ENCODE measurements at places on chromosomes 2 and 18.

DNA sequence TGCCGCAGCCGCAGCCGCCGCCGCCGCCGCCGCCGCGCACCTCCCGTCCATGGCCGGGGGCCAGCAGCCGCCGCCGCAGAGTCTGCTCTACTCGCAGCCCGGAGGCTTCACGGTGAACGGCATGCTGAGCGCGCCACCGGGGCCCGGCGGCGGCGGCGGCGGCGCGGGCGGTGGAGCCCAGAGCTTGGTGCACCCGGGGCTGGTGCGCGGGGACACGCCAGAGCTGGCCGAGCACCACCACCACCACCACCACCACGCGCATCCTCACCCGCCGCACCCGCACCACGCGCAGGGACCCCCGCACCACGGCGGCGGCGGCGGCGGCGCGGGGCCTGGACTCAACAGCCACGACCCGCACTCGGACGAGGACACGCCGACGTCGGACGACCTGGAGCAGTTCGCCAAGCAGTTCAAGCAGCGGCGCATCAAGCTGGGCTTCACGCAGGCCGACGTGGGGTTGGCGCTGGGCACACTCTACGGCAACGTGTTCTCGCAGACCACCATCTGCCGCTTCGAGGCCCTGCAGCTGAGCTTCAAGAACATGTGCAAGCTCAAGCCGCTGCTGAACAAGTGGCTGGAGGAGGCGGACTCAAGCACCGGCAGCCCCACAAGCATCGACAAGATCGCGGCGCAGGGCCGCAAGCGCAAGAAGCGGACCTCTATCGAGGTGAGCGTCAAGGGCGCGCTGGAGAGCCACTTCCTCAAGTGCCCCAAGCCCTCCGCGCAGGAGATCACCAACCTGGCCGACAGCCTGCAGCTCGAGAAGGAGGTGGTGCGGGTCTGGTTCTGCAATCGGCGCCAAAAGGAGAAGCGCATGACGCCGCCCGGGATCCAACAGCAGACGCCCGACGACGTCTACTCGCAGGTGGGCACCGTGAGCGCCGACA is 2.4 kb downstream of the POU3F3 start:
- DNase-seq = no peak

GRCh38 chr2:10845640-10846039 is 33.1 kb upstream of the PDIA6 start:
- DNase-seq = no peak

- DNase-seq = no peak
Observed at GRCh38 chr2:3470856-3471737, 48.2 kb downstream of the ADI1 start.

GRCh38 chr2:237039301-237040031 is 46.2 kb upstream of the COPS8 start:
- no peak for DNase-seq

DNA sequence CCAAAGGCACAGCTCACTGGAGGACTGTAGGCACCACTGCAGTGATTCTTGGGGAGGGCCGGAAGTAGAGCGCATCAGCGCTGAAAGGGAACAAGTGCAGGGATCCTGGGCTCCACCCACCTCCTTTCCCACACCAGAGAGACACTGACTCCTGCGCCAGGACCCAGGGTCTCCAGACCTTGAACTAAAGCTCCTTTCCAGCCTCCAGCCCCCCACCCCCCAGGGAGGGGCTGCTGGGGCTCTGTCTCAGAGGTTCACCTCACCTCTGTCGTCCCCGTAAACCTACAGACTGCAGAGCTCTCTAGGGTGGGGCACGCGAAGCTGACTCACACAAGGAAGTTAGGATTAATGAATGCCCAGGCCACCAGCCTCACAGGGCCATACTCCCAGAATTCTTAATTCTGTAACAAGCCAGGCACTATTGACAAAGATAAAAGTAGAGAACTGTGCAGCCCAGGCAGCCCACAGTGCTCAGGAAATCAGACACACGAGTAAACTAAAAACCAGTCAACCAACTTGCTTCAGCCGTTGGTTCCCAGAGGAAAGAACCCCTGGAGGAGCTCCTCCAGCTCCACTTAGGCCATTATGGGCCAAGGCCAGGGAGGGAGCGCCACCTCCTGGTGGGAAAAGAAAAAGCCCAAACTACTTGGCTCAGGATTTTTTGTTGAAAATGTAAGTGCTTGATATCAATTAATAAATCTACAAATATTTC is 45.1 kb upstream of the ACAA2 start:
- DNase-seq = no peak

- no peak for DNase-seq
Observed at GRCh38 chr2:220419647-220420046, 792.2 kb downstream of the SLC4A3 start.

GRCh38 chr2:14385043-14385442 is 247.5 kb upstream of the LRATD1 start:
- no peak for DNase-seq

- DNase-seq = no peak
Observed at GRCh38 chr18:63016270-63016669, 300.9 kb downstream of the PHLPP1 start.

DNA sequence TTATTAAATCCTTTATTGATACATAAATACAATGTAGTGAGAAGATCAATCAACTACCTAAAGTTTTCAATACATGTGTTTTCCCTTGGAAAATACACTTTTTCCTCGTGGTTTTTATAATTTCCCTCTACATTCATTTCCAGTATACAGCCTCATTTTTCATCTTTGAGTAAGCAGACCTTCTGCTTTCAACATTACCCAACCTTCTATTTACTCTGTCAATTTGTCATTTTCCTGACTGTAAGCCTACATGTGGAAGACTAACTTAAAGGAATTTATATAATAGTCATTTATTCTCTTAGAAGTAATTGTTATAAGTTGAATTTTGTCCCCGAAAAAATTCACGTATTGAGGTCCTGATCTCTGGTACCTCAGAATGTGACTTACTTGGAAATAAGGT is 594.0 kb downstream of the NUP35 start:
- no peak for DNase-seq

DNA sequence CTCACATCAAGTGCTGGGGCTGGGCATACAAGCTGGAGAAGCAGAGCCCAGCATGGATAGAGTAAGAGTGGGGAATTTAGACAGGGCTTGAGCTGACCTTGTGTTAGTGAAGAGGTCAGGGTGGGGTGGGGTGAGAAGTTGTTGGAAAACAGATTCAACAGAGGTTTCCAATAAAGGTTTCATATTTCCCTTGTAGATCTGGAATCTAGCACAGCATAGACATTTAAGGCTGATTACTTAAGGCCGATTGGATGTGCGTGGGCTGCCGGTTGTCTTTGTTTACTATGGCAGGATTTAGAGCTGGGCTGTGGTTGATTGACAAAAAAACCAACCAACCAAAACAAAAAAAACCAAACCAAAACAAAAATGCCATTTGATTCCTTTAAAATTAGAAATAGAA is 114.9 kb upstream of the SEC11C start:
- no peak for DNase-seq

DNA sequence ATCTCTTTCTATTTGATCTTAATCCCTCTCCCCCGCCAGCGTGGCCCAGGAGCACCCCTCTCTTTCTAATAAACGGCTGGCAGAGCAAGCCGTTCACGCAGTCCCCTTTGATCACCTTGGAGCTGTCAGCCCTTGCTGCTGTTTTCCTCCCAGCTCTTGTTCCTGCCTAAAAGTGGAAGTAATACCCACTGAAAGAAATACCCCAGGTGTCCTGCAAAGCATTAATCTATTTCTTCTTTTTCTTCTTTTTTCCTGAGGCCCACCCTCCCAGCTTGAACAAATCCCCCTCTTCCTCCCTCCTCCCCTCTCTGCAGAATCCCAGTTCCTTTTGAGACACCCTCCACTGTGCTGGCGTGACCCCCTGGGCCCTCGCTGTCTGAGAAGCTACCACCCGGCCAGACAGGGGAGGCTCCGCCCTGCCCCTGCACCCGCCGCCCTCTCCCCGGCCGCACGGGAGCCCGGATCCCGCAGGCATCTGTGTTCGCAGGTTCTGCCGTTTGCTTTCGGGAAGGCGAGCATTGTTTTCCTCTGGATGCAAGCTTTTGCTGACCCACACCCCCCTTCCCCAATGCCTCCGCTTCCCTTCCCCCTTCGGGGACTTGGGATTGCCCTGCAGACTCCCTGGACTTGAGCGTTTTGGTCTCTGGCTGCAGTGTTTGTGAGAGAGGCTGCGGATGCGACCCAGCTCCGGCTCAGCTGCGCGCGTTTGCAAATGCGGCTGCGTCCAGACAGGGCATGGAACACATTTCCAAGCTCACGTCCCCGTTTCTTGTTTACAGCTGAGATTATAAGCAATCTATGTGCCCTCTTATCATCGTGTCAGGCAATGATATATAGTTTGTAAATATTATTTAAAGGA is 631.5 kb downstream of the NYAP2 start:
- no peak for DNase-seq

DNA sequence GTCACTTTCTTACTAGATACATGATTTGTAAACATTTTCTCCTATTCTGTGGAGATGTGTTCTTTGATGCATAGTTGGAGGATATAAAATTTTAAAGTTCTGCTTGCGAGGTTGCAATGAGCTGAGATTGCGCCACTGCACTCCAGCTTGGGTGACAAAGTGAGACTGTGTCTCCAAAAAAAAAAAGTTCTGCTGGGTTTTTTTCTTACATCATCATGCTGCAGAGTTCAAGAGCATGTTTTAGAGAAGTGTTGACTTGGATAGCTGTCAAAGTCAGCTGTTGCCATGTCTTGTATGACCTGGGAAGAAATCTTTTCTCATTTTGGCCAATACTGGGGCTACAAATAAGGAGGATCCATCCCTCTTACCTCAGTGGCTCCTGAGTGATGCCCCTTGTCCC is 71.3 kb downstream of the UGGT1 start:
- no peak for DNase-seq

DNA sequence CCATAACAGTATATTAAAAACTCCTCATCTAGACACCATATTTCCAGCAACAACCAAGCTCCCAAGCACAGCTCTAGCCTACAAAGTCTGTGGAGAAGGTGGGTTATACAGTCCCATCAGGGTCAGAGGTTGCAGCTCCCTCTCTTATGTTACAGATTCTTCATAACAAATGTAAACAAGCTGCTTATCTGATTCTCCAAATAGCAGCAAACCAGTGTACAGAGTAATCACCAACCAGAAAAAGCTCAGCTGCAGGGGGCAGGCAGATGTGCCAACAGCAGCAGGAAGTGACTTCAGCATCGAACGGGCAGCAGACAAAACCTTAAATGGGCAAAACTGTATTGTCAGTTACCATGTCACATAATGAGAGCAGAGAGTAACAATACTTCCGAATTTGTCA is 52.9 kb upstream of the NABP1 start:
- DNase-seq = no peak

DNA sequence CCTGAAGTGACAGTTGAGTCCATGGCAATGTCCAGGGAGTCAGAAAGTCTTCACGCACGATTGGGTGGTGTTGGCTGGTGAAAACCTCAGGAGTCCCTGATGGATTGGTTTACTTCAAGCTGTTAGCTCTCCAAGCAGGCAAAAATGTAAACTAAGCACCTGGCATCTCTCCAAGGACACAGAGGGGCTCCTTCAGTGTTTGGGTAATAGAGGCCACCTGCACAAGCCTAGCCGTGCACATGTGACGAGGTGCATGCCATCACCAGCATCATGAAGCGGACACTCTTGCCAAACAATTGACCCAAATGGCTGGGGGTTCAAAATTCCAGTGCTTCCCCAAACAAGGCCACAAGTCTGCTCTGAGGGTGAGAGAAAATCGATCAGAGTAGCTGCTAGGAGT is 104.7 kb upstream of the CD302 start:
- no peak for DNase-seq
